ENCODE measurements at places on chromosomes 11 and 22. TPM values are rescaled to one million over a fixed set of nuclear protein-coding genes. Genes with fewer than 3 reads are reported as not detected.

THAP12 gene
- 30.0 TPM for total RNA-seq

NAGA gene
- total RNA-seq: 32.7 TPM

CASTOR1 gene
- 32.7 TPM for total RNA-seq

DENND5A gene
- 21.3 TPM for total RNA-seq
